ENCODE measurements at places on chromosomes 2 and 18.

DNA sequence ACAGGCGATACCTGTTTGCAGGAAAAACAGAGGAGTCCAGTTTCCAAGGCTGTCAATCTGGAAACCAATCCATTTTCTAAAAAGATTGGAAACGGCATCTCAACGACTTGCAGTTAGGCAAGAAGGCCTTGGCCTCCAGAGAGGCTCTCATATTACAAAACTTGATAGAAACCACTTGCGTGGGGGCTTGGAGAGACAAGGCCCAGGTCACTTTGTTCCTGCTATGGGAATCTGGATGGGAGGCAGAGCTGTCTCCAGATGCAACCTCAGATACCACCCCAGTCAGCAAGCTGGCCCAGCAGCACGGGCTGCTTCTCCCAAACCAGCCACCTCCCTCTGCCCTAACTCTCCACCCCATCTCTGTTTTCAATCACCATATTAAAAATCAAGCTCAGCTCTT lies 298.8 kb downstream of the TNS1 start:
- no peak for DNase-seq

DNA sequence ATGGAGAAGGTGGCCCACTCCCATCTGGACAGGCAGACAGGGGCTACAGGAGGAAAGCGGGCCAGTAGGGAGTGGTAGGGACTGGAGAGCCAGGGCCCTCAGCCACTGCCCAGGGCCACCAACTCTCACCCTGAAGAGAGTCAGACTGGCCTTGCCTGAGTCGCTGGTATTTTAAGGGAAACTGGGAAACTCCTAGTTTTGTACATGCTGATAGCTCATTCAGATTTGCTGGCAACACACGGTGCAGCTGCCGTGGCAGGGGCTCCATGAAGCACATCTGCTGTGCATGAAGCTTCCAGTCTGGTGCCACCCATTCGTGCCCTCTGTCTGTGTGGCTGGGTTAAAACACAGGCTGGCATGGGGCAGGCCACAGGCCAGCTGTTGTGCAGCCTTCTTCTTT lies 137.3 kb upstream of the GLI2 start:
- no peak for DNase-seq

GRCh38 chr18:47593744-47594472 lies 336.6 kb downstream of the SMAD2 start:
- DNase-seq = no peak

- DNase-seq = no peak
Observed at GRCh38 chr2:217058791-217059755, 199.2 kb upstream of the TNP1 start.

DNA sequence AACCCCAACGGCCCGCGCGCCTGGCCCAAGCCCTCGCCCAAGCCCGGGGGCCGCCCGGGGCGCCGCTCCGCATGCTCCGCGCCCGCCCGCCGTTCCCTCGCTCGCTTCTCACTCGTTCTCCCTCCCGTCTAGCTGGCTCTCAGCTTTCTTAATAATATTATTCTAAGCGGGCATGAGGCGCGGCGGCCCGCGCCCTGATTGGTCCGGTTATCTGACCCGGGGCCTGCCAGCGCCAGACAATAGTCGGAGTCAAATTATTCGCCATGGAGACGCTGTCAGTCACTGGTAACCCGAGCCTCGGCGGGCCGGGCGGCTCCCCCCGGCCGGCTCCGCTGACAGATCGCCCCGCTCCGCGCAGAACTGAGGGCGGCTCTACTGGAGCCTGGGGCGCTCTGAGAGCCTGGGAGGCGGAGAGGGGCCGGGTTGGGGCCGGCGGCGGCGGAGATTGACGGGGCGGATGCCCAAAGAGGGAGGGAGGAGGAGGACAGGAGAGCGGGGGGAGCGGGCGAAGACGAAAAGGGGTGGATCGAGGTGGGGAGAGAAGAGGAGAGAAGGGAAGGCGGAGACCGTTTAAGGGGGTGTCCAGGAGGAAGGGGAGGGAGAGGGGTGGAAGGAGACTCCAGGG lies at the start of gene SIX2:
TSS of gene SIX2 (minus strand) at position 150 of the 625 bp plus-strand sequence. CDS start 342 bp downstream, outside the sequence.
- DNase-seq = no peak

DNA sequence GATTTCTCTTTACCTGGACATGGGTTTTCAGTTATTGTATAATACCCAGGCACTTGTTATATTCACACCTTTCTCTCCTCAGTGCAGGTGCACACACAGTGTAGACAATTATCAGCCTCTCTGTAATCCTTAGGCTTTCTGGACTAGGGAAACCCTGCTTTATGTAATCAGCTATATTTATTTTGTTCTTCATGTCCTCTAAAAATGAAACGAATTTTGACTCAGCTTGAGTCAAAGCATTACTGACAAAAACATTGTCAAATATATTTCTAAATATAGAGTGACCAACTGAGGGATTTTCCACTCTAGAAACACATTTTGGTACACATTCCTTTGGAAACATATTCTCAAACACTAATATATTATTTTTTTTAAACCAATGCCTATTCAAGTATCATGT lies 144.8 kb upstream of the GULP1 start:
- no peak for DNase-seq

Data from GM06990 (cell line).